ENCODE measurements at places on chromosomes 4 and X.

DNA sequence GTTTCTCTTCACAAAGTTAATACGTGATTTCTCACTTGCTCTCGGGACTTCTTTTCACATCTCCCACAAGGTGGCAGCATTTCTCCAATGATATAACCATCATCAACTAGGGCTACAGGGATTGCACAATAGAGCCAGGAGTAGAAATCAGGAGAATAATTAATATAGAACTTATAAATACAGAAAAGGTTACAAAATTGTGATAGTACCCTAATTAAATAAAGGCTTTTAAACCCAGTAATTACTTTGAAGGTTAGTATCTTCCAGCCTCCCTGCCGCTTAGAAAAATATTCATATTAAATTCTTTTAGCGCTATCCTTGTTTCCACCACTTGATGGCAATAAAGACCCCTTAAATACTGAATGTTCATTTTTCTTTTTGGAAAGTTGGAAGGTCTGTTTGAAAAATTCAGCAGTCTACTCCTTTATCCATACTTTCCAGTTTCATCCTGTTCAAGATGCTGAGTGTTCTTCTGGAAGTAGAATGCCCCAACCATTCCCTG is 65.8 kb downstream of the RASGEF1B start:
- no peak for DNase-seq

DNA sequence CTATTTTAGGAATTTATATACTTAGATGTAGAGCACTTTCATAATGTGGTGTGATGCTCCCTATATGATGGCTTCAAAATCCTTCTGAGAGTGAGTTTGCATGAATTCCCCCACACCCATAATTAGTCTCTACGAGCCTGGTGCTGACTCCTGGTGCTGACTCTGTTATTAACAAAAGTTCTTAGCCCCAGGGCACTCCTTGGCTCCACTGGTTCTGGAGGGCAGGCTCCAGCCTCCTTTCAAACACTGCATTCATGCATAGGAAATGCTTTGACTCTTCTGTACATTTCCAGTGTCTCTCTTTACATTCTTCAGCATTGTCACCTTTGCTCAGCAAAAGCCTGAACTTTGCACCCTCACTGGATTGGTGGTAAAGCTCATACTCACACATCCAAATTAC is 64.0 kb downstream of the LNX1 start:
- no peak for DNase-seq

- no peak for DNase-seq
Measured at GRCh38 chr4:25835384-25835783, 27.4 kb downstream of the SEL1L3 start.

- no peak for DNase-seq
Measured at GRCh38 chr4:74085669-74086068, 13.3 kb downstream of the CXCL2 start.

DNA sequence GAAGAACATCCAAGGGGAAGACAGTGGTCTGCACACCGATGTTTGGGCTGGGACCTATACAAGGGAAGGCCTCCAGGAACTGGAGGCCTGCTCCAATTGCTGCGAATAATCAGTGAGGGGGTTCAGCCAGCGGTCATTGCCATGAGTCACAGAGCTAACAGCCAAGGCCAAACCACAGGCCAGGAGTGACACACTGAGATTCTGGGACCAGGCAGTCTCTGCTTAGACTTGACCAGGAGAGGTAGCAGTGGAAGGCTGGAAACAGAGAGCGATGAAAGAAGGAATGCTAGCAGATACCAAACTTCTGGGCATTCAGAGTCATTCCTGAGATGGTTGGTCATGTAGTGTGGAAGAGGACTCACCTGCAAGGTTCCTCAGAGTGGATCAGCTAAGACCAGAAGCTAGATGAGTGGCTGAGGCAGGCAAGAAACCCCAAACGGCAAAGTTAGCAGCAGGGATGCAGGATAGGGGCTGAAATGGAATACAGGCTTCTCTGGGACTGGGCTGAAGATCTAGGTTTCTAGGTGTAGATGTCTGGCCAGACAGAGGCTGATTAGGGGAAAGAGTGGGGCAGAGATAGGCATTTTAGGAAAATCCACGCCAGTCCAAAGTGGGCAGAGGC is 54.7 kb downstream of the CNGA2 start:
- DNase-seq: peak; percentile 24
